ENCODE measurements at places on chromosomes 2 and 18.

- no peak for DNase-seq
Measured at GRCh38 chr2:62340994-62341484, 145.1 kb downstream of the B3GNT2 start.

DNA sequence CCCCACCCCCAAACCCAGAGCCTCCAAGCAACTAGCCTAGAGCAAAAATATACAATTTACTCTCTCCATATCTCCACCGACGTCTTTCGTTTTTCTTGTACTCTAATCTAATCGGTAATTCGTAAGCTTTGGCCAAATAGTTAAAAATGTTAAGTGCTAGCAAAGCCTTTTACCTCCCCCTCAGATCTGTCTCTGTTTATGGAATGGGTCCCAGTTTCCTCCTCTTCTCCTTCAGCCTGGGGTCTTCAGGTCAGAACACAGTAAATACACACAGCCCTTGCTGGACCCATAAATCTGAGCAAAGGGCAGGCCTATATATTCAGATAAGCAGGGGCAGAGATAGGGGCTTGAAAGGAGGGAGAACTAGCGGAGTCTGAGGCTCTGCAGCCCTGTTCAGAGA lies 267.4 kb downstream of the MEIS1 start:
- DNase-seq: no peak

DNA sequence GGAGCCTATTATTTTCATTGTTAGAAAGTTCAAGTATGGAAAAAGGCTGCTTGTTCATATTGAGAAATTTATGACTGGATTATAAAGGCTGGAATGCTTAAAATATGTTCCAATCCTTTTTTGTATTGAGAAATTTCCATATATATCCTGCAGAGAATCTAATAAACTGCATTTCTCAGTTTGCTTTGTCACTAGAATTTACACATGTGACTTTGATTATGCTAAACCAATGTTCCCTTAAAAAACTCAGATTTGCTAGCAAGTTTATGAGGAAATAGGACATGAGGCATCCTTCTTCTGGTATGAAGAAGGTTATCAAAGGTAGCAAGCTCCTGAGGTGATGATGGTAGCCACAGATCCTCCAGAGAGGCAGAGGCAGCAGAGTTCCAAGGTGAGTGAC lies 29.2 kb upstream of the DSEL start:
- no peak for DNase-seq

DNA sequence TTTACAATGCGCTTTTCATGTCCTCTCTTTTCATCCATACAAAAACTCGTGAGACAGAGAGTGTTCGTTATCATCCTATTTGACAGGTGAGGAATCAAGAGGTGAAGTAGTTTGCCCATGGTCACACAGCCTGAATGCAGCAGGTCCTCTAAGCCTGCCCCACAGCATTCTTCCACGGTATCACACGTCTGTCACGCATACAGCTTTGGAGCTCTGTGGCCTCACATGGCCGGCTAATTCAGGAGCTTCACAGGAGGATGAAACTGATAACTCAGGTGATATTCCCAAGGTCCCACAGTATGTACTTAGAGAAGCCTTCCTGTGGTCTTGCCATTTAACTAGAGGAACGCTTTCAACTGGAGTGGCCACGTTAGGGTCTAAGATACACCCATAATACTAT lies 59.0 kb downstream of the MYO5B start:
- no peak for DNase-seq

DNA sequence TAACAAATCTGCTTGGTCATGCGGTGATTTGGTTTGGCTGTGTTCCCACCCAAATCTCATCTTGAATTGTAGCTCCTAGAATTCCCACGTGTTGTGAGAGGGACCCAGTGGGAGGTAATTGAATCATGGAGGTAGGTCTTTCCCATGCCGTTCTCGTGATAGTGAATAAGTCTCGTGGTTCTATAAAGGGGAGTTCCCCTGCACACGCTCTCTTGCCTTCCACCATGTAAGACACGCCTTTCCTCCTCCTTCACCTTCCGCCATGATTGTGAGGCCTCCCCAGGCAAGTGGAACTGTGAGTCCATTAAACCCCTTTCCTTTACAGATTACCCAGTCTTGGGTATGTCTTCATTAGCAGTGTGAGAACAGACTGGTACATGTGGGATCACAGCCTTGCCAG lies 36.7 kb downstream of the TRABD2A start:
- no peak for DNase-seq

DNA sequence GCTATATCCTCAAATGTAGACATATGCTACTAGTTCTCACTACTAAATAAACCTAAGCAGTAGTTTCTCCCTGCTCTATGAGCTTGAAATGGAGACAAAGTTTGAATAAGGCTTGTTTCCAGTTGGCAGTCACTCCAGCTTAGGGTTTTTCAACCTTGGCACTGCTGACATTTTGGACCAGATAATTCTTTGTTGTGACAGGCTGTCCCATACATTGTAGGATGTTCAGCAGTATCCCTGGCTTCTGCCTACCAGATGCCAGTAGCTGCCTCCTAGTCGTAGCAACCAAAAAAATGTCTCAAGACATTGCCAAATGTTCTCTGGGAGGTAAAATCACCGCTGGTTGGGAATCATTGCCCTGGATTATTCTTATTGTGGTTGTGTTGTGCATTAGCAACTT lies 182.7 kb upstream of the PARD3B start:
- DNase-seq: no peak

GRCh38 chr2:156826341-156826933 lies 390.3 kb downstream of the GPD2 start:
- DNase-seq: no peak

DNA sequence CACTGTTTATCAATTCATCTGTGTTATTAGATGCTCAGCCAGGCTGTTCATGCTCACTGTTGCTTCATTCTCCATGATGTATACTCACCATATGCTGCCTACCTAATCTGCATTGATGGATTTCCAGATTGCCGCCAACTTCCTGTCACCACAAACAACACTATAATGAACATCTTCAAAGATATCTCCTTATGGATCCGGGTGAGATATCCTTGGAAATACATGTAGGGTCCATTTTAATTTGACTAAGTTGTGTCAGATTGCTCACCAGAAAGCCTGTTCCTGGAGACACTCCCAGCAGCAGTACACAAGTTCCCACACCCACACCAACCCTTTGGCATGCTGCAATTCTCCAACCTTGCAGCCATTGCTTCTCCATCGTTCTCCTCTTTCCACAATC lies 547.5 kb upstream of the TNP1 start:
- no peak for DNase-seq

- no peak for DNase-seq
Measured at GRCh38 chr18:23134780-23135549, at the start of gene CABLES1. Gene CABLES1, plus strand, starts transcription at chr18:23135485. Its CDS starts 278 bp downstream, at chr18:23135763.

GRCh38 chr2:9179572-9180201 lies 26.9 kb upstream of the ASAP2 start:
- DNase-seq: no peak

- DNase-seq: no peak
Measured at GRCh38 chr2:234994438-234995321, 42.9 kb downstream of the SH3BP4 start.

DNA sequence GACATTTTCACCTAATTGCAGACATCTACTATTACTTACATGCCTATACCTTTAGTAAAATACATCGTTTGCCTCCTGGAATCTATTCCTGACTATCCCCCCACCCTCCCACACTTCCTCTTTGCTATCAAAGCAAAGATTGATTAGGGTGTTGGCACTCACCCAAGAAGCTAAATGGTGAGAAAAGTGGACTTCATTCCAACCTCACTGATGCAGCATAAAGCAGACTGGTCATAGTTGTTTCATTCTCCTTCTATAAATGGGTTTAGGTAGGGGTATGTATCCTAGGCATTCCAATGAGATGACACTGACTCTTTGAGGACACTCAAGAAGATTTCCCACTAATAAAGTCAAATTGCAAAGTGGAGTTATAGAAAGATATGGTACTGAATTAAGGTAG lies 97.4 kb downstream of the LRP1B start:
- DNase-seq: no peak

DNA sequence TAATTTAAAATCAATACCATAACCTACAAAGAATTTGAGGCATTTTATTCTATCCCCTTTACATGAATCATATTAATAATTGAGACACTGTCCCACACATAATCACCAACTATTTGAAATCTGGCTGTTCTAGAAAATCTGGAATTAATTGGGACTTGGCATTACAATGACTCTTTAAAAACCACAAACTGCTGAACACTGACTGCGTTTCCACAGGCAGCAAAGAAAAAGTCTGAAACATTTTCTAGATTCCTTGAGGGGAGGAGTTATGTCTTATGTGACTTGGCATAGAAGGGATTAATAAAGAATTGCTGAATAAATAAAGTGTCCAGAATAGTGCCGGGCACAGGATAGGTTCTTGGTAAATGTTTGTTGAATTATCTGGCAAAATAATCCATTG lies 61.4 kb downstream of the GPR39 start:
- no peak for DNase-seq

GRCh38 chr2:58826795-58827194 lies 585.7 kb upstream of the FANCL start:
- no peak for DNase-seq

DNA sequence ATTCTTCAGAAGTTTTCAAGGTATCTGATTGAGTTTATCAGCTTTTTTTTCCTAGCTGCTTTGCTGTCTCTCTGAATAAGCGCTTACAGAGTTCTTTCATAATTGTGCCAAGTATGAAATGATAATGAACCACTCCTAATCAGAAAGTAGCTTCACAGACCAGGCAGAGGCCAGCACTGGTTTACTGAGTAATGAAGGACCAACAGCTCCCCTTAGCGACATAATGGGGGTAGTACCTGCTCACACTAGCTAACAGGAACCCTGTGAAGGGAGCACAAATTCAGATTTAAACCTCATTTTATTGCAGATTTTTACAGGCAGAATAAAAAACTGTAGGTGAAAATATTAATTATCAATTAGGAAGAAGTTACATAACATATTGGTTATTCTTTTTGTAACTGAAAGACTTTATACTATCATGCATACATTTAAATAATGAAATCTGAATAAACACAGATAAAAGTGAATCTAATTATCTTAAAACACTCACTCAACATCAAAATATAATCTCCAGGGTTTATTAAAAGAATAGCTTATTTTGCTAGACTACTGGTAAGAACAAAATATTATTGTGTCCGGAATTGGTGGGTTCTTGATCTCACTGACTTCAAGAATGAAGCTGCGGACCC lies 53.7 kb upstream of the LRRC30 start:
- peak; percentile 58 for DNase-seq

DNA sequence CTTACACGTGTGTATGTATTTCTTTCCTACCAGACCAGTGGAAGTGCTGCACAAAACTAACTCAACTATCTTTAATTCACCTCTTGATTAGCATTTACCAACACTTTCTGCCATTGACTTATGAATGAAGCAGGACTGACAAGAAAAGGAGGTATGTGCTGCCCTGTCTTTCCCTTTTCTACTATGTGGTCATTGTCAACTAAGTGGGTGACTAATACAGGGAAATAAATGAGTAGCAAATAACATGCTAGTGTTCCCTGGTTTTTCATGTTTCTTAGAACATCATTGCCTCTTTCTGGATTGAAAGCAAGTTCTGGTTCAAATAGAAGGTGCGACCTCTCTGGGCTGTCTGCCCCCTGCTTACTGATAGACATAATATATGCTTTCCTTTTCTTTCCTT lies 58.0 kb downstream of the LINC00305 start:
- DNase-seq: no peak

- DNase-seq: no peak
Measured at GRCh38 chr2:148896136-148896535, 21.1 kb downstream of the KIF5C start.

DNA sequence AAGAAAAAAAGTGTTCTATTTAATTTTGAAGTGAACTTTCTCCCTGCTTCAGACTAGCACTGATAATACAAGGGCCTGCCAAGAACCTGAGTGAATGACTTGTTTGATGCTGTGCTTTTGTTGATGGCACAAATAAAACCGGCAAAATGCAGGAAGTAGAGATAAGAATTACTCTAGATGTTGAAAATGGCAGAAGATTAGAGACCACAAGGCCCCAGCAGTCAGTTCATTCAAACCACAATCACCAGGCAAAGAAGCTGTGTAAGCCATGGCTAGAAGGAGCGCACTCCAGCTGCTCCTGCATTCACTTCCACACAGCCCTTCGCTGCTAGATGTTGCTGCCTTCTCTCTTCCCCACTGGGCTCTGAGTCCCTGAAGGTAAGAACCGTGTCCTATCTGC lies 297.1 kb downstream of the AGPS start:
- DNase-seq: no peak

DNA sequence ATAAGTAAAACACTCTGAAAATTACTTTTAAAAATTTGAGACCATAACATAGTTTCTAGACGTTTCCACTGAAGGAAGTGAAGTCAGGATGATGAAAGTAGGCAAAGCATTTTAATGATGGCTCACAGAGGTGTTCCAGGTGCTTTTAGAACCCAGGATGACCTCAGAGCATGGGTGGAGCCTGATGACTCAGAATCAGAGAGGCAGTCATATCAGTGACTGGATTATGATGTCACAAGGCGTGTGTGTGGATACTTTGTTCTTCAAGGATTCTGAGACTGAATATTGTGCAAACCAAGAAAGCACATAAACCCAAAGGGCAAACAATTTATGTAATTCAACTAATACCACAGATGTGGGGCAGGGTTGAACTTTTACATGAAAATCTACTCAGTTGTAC lies 208.0 kb upstream of the FBXO11 start:
- peak; percentile 30 for DNase-seq

GRCh38 chr18:49371786-49372185 lies 88.7 kb downstream of the DYM start:
- no peak for DNase-seq

- no peak for DNase-seq
Measured at GRCh38 chr18:44850001-44850400, 169.3 kb downstream of the SETBP1 start.

DNA sequence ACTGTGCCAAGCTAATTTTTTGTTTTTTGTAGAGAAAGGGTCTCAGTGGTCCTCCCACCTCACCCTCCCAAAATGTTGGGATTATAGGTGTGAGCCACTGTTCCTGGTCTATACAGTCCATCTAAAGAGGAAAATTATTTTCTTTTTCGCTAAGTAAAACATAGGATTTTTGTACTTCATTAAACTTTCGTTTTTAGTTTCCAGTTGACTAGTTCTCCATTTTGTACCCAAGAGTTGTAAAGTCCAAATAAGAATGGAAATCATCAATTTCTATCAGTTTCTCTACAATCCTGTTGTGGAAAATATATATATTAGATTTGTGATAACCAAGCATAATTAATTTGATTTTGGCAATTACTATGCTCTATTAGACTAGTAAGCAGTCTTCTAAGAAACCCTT lies 156.4 kb downstream of the BABAM2 start:
- DNase-seq: no peak

- no peak for DNase-seq
Measured at GRCh38 chr2:200439981-200440380, 69.9 kb downstream of the KCTD18 start.

DNA sequence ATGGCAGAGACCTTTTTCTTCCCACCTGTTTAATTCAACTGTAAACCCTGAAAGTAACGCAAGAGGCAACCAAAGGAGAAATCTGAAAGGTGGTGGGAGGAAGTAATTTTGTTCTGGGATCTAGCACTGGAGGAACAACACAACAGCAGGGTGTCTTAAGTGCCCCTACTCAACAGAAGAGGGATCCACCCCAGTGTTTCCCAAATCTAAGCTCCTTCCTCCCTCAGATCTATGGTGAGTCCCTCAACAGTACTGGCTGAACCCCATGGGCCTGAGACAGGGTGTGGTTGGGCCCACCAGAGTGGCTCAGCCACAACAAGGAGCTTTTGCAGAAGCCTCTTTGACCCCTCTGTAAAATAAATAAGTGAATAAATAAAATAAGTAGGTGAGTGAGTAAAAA lies 790.3 kb downstream of the ERBB4 start:
- no peak for DNase-seq

GRCh38 chr2:86396291-86396785 lies 44.8 kb upstream of the KDM3A start:
- no peak for DNase-seq
